ENCODE measurements at places on chromosomes 2 and 18.

DNA sequence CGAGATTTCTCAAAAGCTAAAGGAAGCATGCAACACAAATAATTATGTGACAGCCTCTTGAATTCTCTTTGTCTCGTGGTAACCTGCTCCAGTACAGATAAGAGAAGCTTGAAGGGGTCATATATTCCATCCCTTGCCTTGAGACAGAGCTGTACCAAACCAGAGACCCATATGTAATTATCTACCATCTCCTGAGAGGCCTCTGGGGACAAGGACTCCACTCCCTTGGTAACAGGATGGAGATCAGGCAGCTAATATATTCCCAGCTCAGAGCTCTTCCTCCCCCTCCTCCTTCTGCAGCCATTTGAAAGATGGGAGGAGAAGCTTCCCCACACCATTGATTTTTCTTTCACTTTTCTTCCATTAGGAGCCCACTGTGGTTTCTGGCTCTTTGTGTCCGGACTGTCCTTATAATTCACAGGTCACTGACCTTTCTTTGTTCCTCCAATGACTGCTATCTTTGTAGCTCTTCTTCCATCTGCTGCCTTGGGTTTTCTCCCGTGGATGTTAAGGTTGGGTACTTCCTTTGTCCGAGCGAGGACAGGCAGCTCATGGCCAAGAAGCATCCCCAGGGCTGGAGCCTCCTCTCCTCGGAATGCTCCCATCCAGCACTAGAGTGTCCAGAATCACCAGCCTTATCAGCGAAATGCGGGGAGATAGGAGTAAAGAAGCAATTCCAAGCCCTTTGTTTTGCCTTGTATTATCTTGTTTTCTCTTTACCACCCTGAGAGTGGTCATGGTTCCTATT is 72.6 kb upstream of the STPG4 start:
- DNase-seq = no peak

DNA sequence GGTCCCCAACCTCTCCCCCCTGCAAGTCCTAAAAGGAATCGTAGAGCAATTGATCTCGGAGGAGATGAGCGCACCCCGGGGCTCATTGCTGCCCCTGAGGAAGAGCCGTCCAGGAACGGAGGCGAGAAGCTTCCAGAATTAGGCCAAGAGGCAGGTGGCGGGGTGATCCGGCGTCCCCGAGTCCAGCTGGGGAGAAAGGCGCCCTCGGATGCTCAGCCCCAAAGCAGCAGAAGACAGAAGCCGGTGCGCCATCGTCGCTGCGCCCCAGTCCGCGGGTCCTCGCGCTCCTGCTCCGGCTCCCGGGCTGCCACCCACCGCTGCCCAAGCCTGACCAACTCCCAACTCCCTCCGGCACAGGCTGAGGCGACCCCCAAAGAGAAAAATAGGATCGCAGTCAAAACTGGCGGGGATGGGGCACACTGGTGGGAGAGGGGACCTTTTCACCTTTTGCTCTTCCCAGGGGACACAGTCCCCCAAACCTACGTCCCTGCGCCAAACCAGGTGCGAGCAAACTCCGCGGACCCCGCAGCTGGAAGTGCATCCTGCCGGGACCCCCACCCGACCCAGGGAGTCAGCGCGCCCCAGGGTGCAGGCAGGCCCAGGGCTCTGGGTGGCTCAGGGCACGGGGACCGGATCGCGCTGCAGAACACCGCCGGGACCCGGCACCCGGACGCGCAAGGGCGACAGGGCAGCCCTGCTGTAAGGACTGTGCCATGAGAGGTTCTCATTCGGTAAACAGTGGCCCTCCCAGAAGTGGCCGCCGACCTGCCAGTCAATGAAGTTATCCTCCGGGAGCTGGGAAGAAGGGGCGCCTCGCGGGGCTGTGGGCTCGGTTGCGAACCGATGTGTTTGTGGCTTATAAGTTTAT is 8.4 kb upstream of the MEIS1 start:
- DNase-seq = no peak

- DNase-seq = no peak
These were observed 38.5 kb upstream of the ATP9B start for GRCh38 chr18:79030680-79031079.

DNA sequence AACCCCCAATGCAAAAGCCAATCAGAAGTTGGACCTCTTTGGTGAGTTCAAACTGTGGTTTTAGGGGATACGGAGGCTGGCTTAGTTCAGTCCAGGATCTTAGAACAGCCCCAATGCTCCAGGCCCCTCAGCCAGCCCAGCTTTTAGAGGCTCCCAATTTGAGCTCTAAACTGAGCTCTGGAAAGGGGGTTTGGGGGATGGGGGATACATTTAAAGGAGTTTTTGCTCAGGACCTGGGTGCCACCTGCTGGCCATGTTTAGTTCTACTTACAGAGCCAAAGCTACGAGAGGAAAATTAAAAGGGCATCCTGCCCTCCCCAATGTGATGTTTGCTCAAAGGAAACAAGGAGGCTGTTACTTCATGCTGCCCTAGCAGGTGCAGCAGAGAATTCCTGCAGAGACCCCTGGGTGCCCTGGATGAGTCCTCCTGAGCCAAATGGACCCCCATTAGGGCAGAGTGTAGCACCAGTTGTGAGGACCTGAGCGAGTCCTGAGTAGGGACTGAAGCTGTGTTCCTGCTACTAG is 15.9 kb upstream of the TMEM214 start:
- DNase-seq = peak; percentile 64

GRCh38 chr2:30932870-30933269 is 125.6 kb upstream of the CAPN13 start:
- DNase-seq = no peak

GRCh38 chr2:5974477-5974876 is 282.3 kb downstream of the SOX11 start:
- DNase-seq = no peak

DNA sequence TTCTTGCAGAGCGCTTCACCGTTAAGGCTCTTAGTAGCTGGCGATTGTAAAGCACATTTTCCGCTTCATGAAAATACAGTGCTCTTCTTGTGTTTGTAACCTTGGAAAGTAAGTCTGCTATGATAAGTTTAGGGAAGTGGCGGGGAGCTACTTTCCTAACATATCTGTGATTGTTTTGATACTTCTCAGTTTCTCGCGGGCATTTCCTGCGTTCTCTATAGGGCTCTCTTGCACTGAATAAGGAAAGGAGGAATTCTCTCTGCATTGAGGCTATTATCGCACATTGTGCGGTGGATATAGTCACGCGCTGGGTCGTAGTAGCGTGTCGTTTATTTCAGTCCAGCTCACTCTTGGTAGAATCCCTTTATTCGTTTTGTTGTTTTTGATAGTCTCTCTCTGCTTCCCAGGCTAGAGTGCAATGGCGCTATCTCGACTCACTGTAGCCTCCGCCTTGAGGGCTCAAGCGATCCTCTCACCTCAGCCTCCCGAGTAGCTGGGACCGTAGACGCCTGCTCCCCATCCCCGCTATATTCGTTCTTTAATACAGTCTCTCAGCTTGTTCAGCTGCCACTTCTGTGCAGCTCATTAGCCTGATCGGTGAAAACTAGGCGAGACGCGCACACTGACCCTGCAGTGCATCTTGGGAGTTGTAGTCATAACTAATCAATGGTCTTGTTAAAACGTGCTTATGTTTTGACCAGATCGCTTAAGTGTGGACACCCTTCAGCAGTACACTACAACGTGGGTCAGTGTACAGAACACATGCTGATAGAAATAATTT is 1.0 kb upstream of the PPP4R3B start:
- DNase-seq = no peak

- peak; percentile 43 for DNase-seq
These were observed 58.3 kb upstream of the TNP1 start for GRCh38 chr2:216918088-216918680.

GRCh38 chr2:66587216-66587615 is 152.3 kb downstream of the MEIS1 start:
- peak; percentile 17 for DNase-seq
